ENCODE measurements at places on chromosomes 7 and 10.

DNA sequence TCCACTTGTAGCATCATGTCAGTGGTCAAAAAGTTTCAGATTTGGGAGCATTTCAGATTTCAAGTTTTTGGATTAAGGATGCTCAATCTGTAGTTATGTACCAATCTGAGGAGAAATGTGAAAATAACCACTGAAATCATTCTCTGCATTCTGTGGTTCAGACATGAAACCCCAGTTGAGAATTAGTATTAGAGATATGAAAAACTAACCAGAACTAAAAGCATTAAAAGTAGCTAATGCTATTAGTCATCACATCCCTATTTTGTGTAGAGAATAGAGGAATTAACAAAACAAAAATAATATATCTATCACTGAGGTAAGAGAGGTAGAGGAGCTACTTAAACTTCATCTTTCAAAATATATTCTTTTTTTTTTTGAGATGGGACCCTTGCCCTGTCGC is 28.0 kb downstream of the MICU1 start:
- DNase-seq: no peak

GRCh38 chr10:15781381-15781960 is 61.7 kb upstream of the ITGA8 start:
- DNase-seq: no peak

- DNase-seq: peak; percentile 58
Observed at GRCh38 chr10:119449760-119450461, 92.6 kb downstream of the RGS10 start.

DNA sequence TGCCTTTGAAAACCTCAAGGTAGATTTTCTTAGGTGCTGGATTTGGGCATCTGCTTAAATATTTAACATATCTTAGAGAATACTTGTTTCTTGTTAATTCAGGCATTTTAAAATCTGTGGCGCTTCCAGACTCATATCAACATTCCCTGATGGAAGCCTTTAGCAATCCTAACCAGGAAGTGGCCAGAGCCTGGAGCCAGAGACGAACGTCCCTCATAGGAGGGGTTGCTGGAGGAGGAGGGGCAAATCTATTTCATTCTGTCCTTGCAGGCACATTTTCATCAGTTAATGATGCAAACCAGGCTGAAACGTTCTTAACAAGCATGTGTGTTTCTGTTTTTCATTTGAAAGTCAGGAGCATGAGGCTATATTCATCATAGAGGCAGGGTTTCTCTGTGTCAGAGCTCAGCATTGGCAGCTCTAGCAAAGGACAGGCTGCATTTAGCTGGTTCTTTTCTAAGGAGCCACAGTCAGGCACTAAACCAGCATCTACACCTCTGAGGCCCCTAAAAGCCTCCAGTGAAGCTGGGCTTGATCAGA is 17.8 kb upstream of the IFIT2 start:
- DNase-seq: peak; percentile 40

GRCh38 chr7:50633414-50633710 is 68.2 kb upstream of the DDC start:
- DNase-seq: no peak

DNA sequence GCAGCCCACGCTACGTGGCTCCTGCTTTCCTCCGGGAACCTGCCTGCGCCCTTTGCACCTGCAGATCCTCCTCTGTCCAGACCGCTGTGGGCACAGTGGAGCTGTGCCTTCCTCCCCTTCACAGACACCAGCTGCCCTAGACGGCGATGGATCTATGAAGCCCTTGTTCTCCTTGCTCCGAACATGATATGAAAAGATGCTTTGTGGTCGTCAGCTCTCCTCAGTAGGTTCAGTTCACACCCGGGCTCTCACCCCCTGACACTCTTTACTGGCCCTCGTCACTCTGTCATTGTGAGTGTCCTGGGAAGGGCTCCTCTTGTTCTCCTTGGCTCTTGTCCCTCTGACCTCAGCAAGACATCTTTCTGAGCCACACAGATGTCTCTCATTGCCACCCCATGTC is 4.2 kb downstream of the ZNF488 start:
- no peak for DNase-seq

- no peak for DNase-seq
Observed at GRCh38 chr10:81872206-81872862, 2.7 kb upstream of the NRG3 start.

GRCh38 chr10:86802473-86803108 is 46.2 kb downstream of the BMPR1A start:
- DNase-seq: no peak

DNA sequence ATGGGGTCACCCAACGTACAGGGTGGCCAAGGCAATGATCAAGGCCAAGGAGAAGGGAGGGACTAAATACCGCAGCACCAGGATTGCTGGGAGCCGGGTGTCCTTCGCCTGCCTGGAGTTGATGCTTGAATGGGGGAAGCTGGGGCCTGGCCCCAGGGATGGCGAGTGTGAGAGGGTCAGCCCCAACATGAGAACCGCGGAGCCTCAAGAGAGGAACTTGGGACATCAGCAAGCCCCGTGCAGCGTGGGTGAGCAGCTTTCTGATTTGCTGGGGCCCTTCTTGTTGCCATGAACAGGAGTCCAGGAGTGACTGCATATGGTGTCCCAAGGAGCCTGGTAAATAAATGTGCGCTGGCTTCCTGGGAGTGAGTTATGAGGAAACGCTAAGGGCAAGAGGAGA is 72.8 kb upstream of the PITRM1 start:
- DNase-seq: no peak

- DNase-seq: no peak
Observed at GRCh38 chr10:12332572-12333379, 16.6 kb upstream of the CAMK1D start.

GRCh38 chr7:87341441-87341840 is 4.0 kb upstream of the CROT start:
- DNase-seq: no peak

DNA sequence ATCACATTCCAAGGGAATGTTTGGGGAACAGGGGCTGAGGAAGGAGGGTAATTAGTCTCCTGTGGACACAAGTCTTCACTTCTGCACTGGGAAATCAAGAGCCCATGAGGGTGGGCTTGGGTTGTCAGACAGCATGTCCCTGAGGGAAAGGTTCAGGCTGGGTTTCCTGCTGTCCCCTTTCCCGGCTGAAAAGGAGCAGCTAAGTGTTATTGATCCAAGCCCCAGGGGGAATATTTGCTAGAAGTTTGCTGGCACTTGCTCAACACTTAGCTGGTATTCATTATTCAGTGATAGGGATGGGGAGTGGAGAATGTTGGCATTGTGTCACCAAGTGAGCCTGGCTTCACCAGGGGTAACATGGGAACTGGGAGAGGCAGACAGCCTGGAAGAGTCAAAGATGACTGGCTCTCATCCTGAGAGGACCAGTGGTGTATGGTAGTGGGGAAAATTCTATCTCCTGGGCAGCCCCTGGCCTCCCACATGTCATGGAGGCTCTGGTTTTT is 344.4 kb upstream of the PODXL start:
- no peak for DNase-seq

GRCh38 chr7:36563706-36564327 is 160.5 kb downstream of the AOAH start:
- DNase-seq: no peak

- DNase-seq: no peak
Observed at GRCh38 chr7:13627455-13627854, 362.0 kb downstream of the ETV1 start.

- peak; percentile 93 for DNase-seq
Observed at GRCh38 chr10:46022978-46023702, 7.3 kb downstream of the NCOA4 start.

All from heart right ventricle (tissue), 16 donors.